Left kidney (tissue), 8 donors: ENCODE measurements at places on chromosomes 16 and 17.
A peak's percentile ranks its signal among the peaks of the same experiment; 100 is the strongest.

- DNase-seq: no peak
Observed at GRCh38 chr17:73215447-73215846, 22.6 kb downstream of the COG1 start.

GRCh38 chr17:5264893-5265292 is 17.2 kb upstream of the RABEP1 start:
- DNase-seq: no peak

DNA sequence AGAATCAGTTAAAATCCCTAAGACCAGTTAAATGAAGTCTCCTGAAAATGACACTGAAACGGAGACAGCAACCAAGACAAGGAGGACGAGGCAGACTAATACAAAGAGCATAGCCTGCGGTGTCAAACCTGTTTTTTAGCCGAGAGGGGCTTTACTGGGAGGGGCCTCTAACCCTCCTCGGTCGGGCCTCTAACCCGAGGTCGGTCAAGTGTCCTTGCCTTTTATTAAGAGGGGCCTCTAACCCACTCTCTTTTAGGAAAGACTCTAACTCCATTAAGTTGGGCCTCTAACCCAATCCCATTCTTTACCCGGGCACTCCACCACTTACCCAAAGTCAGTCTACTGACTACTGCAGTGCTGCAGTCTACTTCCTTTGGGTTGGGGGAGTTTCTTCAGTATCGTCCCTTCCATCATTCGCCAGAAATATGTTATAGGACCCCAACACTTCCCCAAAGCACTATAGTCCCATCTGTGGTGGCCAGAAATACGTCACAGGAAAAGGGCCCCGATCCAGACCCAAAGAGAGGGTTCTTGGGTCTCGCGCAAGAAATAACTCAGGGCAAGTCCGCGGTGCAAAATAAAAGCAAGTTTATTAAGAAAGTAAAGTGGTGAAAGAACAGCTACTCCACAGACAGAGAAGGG is 39.2 kb upstream of the ARL4D start:
- no peak for DNase-seq

DNA sequence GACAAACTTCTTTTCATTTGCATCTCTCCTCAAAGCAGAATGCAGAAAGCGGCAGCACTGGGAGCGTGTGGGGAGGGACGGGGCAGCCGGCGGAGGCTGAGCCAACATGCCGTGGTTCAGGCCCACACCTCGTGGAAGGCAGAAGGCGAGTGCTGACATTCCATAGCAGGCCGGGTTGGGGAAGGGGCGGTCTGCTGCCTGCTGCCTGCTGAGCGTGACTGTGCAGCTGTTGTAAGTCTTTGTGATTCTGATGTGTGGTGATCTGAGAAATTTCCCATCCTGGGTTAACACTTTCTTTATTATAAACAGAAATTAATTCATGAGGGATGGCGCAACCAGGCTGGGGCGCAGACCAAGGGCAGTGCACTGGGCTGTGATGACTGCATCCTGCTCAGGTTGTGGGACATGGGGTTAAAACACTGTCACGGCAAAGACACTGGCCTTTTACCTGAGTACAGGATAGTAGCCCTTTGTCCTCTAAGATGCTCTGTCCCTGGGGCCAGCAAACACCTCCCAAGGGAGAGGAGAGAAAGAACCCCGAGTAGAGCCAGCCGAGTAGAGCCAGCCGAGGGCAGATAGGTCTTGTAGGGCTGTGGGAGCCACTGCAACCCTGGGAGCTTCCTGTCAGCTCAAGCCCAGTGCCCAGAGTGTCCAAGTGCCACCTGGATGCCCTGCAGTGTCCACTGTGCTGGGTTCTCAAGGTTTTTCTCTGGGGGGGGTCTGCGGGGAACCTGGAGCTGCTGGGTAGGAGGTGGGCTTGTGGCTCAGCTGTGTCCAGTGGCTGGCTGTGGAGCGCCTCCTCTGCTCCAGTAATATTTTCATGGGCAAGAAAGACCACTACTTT is 8.8 kb upstream of the DNASE1 start:
- DNase-seq: peak; percentile 58

GRCh38 chr16:81123092-81123852 is 27.1 kb upstream of the GCSH start:
- no peak for DNase-seq

DNA sequence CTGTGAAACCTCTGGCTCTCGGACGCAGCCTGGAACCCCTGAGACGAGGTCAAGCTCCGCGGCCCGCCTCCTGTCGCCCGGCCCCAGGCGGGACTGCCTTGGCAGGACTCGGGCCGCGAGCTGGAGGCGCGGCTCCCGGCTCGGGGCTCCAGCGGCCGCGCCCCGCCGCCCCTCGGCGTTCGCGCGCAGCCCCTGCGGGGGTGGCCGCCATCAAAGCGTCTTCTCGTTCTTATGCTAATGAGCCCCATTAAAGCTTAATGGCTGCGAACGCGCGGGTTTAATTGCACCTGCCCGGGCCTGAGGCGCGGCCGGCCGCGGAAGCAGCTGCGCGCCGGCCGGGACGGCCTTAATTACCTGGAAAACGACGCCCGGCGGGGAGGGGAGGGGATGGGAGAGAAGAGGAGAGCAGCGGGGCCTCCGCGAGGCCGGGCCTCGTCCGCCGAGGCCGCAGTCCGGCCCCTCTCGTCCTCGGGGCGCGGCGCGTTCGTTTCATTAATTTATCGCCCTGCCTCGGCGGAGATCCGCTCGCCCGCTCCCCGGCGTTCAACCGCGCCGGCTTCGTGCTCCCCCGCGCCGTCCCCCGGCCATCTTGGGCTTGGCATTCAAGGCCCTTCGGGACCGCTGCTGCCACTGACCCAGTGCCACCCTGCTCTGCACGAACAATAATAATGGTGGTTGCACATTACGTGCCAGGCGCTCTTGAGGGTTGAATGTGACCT is 19.2 kb downstream of the RAI1 start:
- DNase-seq: no peak

- no peak for DNase-seq
Observed at GRCh38 chr16:13643412-13643811, 276.5 kb upstream of the ERCC4 start.

- DNase-seq: no peak
Observed at GRCh38 chr17:70797166-70797565, 627.8 kb downstream of the KCNJ2 start.

DNA sequence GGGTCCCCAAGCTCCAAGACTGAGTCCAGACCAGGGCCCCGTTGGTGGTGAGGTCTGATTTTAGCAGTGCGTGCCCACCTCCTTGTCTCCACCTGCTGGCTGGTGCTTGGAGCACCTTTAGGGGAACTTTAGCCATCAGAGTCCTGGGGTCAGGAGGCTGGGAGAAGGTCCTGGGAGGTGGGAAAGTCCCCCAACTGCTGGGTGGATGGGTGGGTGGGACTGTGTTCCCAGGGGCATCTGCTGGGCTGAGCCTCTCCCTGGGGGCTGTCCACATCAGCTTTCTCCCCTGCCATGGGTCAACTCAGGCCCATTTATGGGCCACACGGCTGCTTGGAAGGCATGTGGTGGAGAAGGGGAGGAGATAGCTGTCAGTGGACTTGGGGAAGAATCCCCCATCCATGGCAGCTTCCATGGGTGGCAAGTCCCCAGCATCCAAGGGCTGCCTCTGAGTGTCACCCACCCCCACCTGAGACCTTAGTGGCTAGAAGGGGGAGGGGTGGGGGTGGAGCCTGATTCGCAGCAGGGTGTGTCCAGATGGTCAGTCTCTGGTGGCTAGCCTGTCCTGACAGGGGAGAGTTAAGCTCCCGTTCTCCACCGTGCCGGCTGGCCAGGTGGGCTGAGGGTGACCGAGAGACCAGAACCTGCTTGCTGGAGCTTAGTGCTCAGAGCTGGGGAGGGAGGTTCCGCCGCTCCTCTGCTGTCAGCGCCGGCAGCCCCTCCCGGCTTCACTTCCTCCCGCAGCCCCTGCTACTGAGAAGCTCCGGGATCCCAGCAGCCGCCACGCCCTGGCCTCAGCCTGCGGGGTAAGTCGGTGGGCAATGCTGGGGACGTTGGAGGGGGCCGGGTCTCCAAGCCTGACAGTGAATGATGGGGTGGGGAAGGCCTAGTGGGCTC is at the start of gene TRPV2:
Gene TRPV2, plus strand, starts transcription at position 541 of the 894 bp plus-strand sequence. CDS start 2,098 bp downstream, outside the sequence.
- DNase-seq: no peak

DNA sequence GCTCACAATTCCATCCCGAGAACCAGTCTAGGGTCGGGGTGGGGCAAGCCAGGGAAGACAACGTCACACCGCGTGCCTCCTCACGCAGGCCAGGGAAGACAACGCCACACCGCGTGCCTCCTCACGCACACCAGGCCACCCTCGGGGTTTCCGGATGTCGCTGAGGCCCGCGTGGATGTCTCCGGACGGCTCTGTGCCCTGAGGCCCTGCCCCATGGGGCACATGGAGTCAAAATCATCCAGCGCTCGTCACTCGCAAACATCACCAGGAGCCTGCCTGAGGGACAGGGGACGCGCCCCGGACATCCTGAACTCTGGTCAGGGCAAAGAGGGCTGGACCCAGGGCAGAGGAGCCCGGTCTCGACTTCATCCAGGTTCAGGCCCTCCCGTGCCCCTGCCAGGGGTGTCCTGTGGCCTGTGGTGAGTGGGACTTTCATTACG is 3.7 kb downstream of the TMEM204 start:
- no peak for DNase-seq

DNA sequence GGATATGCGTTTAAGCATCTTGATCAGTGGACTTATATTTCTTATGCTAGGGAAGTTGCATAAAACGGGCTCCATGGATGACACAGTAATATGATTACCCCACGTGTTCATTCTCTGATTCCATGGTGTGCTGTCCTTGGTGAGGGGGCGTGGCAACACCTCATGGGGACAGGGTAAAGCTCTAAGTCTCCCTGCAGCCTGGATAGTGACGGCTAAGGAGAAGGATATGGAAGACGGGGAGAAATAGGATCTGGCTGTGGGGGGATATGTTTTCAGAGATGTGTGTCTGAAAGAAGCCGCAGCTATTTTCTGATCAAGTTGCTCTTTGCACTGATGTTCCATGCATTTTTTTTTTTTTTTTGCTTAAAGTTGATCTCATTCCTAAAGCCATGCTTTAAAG is 84.3 kb downstream of the MARCHF10 start:
- no peak for DNase-seq

DNA sequence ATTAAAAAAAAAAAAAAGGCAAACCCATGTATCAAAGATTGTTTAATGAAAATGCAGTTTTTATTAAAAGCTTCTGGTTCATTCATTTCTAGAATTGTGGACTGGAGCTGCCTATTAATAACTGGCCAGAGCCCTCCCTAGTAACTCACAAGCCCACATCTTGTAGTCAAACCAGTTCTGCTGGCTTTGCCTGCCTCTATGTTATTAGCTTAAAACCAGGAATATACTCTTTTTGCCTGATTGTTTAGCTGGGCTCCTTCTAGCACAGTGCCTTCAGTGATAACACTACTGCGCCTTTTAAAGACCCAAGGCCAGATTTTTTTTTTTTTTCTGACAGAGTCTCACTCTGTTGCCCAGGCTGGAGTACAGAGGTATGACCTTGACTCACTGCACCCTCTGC is 26.0 kb downstream of the TAC4 start:
- no peak for DNase-seq

- no peak for DNase-seq
Observed at GRCh38 chr16:27803775-27804549, 254.0 kb downstream of the KATNIP start.

DNA sequence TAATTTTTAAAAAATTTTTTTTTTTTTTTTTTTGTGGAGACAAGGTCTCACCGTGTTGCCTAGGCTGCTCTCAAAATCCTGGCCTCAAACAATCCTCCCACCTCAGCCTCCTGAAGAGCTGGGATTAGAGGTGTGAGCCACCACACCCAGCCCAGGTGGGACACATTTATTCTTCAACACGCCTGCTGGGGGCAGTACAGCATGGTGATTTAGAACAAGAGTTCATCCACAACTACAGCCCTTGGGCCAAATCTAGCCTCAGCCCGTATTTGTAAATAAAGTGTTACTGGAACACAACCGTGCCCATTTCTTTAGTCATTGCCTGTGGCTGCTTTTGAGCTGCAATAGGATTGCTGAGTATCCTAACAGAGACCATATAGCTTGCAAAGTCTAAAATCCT is 92.8 kb downstream of the KATNIP start:
- no peak for DNase-seq

DNA sequence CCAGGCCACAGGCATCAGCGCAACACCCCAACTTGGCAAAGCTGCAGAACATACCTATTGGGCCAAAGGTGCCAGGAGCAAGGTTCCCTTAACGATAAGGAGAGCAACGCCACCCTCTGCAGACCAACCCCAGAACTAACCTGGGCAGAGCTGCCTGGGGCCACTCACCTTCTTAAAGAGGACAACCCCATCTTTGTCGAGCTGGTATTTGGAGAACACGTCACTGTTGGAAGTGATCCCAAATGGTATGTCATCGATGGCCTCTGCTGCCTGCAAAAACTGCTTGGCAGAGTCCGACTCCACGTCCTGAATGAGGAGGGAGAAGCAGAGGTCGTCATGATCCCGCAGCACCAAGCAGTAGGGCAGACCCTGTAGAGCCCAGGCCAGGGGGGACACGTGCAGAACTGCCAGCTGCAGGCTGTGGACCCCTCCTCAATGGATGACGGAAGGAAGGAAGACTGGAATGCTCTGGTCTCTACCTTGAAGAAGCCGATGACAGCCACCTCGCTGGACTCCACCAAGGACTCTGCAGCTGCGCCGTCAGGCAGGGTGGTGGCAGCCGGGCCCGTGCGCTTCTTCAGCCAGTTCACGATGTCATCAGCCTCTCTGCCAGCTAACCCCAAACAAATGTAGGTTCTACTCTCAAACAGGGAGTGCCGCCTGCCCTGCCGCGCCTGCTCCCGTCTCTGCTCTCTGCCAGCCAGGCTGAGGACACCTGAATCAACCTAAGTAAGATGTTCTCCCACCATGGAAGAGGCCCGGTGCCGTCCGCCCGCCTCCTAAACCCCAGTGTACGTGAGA is 5.2 kb downstream of the P4HB start:
- no peak for DNase-seq

DNA sequence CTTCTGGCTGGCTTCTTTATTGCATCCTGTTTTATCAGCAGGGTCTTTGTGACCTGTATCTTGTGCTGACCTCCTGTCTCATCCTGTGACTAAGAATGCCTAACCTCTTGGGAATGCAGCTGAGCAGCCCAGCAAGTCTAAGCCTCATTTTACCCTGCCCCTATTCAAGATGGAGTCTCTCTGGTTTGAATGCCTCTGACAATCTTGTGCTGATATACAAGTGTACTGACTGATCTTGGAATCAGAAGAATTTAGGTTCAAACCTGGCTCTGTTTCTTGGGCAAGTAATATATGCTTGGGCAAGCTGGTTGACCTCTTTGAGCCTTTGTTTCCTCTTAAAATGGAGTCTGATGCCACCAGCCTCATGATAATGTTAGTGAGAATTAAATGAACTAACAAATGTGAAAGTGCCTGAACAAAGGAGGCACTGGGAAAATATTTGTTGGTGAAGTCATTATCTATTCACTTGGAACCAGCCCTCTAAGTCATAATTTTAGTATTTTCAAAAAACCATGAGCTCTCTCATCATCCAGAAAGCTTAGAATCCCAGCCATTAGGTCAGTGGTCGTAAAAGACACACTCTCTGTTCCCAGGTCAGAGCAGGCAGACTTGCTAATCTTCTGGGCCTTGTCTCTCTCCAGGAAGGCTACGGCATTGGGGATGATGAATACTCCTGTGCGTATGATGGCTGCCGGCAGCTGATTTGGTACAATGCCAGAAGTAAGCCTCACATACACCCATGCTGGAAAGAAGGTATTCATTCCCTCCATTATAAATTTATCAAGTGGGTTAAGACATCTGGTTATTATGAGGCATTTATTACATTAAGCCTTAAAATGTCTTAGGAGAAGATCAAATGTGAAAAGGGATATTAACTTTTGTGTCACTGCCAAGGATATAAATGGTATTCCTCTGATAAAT is 18.1 kb upstream of the ARL2BP start:
- DNase-seq: no peak
